ENCODE measurements at places on chromosomes 6 and 20.

- H3K4me3 ChIP-seq: peak overlapping the region; percentile 72
- H3K4me1 ChIP-seq: peaks cover 12% of the 10 kb centered on the region
- no peak for DNase-seq
- H3K27ac ChIP-seq: peak overlapping the region; percentile 91
- H3K36me3 ChIP-seq: no peaks in the 10 kb centered on the region
Measured at GRCh38 chr6:131182991-131183425, 47.7 kb downstream of the AKAP7 start.

GRCh38 chr6:144549837-144550747 is 265.0 kb downstream of the UTRN start:
- H3K4me1 ChIP-seq: peaks cover 5% of the 10 kb centered on the region
- DNase-seq: no peak
- H3K27ac ChIP-seq: peak overlapping the region; percentile 4

DNA sequence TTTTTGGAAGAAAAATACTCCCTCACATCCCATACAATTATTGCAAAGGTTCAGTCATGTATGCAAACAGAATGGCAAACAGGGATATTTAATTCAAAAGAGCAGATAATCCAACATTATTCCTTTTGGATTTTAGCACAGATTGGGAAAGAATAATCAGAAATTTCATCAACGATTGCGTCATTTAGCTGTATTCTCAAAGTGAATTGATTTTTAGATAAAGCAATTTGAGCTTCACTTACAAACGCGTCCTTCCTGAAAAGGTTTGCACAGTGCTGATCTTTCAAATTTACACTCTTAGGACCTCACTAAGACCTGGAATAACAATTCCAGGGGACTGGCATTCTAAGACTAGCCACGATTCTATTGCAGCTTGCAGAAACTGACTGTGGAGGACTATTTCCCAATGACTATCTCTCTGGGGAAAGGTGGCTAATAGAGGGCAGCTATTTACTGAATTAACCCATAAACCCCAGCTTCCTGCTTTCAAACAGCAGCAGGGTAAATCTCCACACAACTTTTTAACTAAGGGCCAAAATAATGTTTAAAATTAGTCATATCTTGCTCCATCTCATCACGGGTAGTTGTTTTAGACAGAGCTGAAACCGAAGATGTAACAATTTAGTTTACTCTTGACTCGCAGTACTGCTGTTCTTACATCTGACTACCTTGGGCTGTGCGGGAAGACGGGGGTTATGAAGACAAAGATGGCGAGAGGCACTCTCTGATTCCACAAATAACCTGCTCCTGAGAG is 131.2 kb upstream of the FAM184A start:
- no peak overlapping the region for H3K4me3 ChIP-seq
- H3K36me3 ChIP-seq: peaks cover 6% of the 10 kb centered on the region

DNA sequence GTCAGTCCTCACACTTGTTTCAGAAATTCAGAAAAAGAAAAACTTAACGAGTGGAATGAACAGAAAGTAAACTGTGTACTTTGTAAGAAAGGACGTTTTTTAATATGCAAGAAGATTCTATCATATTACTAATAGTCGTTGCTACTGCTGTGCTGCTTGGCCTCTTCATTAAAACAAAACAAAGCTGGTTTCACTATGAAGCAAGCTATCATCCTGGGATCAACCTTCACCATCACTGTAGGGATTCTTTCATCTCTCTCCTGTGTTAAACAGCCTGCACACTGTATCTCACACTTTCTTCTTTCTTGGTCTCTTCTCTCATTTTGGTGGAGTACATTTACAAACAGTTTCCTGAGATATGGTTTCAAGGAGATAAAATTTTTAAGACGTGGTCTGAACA is 284.2 kb downstream of the BTBD9 start:
- H3K27me3 ChIP-seq: no peaks in the 10 kb centered on the region
- H3K36me3 ChIP-seq: no peaks in the 10 kb centered on the region
- H3K27ac ChIP-seq: no peak overlapping the region
- H3K4me1 ChIP-seq: peaks cover 21% of the 10 kb centered on the region
- H3K4me3 ChIP-seq: no peak overlapping the region
- DNase-seq: no peak

DNA sequence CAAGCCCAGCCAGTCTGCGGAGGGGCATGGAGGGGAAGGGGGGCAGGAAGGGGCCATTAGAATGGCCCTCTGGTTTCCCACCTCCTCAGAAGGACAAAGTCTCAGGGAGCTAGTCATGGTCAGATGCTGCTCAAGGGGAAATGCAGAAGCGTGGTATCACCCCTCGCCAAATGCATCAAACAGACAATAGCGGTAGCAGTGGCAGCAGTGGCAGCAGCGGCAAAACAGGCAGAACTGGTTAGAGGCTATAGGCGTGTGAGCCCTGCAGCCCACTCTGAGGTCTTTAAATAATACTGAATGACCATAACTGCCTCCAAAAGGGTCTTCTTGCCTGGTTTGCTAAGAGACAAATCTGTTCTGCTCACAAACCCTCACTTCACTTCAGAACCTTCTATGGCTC is 186.7 kb downstream of the TFAP2C start:
- no peak for DNase-seq
- no peaks in the 10 kb centered on the region for H3K4me1 ChIP-seq
- H3K4me3 ChIP-seq: no peak overlapping the region
- H3K36me3 ChIP-seq: no peaks in the 10 kb centered on the region

DNA sequence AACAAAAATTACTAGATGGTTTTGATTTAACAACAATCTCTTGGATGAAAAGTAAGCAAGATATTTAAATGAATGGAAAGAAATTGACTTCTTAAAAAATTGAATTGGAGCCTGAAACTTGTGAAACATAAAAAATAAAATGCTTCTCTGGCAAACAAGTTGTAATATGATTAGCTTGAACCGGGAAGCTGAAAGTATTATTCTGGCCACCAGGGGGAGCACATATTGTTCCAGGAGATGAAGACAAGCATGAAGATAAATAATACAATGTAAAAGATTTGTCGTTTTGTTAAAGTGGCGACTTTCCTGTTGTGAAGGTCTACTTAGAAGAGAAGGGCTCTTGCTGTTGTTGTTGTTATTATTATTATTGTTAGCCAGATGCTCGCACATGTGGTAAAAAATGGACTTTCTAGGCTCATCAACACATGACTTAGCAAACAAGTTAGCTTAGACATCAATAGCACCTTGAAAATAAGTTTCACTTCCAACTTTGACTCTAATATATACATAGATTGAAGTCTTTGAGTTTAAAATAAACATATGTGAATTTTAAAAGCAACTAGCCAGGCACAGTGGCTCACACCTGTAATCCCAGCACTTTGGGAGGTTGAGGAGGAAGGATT is 14.2 kb downstream of the PAX1 start:
- H3K27ac ChIP-seq: no peak overlapping the region
- peak; percentile 5 for DNase-seq
- no peaks in the 10 kb centered on the region for H3K36me3 ChIP-seq

DNA sequence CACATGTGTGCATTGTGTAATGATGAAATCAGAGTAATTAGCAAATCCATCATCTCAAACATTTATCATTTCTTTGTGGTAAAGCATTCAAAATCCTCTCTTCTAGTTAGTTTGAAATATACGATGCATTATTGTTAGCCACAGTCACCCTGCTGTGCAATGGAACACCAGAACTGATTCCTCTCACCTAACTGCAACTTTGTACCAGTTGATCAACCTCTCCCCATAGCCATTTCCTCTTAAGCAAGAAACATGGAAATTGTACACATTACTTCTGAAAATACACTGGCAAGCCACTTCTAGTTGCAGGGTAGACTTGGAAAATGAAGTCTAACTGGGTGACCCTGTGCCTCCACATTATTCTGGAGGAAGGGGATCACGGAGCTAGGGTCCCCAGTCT is 58.1 kb upstream of the ESR1 start:
- H3K4me1 ChIP-seq: no peaks in the 10 kb centered on the region
- no peak overlapping the region for H3K4me3 ChIP-seq
- H3K36me3 ChIP-seq: no peaks in the 10 kb centered on the region
- no peak for DNase-seq

DNA sequence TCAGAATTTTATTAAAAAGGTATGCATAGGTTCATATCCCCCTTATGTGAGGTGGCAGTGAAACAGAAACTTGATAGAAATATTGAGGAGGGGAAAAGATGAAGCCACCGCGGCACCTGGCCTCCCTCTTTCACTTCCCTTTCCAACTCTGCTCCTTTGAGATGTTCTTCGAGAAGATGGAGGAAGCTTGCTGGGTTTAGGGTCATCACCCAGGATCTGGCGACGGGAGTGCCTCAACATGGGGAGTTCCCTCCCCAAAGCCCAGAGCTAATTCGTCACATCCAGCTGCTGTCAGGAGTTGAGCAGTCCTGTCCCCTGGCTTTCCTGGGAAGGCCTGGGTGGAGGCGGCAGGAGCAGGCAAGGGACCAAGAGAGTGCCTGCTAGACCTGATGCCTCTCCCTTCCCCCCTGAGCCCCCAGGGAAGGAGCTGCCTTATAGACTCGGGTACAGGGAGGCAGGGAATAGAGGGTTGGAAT is 29.1 kb downstream of the RREB1 start:
- peak overlapping the region; percentile 76 for H3K4me3 ChIP-seq
- DNase-seq: no peak

- H3K4me3 ChIP-seq: no peak overlapping the region
- no peak for DNase-seq
- H3K4me1 ChIP-seq: no peaks in the 10 kb centered on the region
- no peak overlapping the region for H3K27ac ChIP-seq
- no peaks in the 10 kb centered on the region for H3K36me3 ChIP-seq
Measured at GRCh38 chr20:61630391-61630650, 378.3 kb downstream of the CDH4 start.

DNA sequence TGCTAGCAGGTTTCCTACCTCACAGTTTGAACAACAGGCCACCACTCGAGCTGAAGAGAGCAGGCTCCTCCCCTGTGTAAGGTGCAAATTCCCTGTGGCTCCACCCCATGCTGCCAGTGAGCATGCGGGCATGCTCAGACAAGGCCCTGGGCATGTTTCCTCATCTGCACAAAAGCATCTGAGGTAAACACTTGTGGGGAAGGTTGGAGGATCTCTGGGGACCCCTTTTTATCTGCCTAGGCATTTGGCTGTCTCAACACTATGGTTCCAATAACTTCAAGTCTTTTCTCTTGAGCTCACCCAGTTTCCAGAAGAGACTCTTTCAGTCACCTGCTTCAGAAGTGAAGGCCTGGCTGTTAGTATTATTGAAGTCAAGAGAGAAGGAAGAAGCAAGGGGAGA is 9.4 kb downstream of the C6orf58 start:
- H3K27ac ChIP-seq: no peak overlapping the region
- no peaks in the 10 kb centered on the region for H3K4me1 ChIP-seq

- H3K27me3 ChIP-seq: no peaks in the 10 kb centered on the region
- peaks cover 32% of the 10 kb centered on the region for H3K36me3 ChIP-seq
- no peak overlapping the region for H3K4me3 ChIP-seq
- DNase-seq: no peak
- H3K4me1 ChIP-seq: no peaks in the 10 kb centered on the region
- peak overlapping the region; percentile 33 for H3K27ac ChIP-seq
Measured at GRCh38 chr20:34639755-34640222, 37.1 kb downstream of the PIGU start.

GRCh38 chr6:1100269-1100668 is 211.6 kb upstream of the FOXQ1 start:
- no peak overlapping the region for H3K27ac ChIP-seq
- H3K4me1 ChIP-seq: no peaks in the 10 kb centered on the region
- no peaks in the 10 kb centered on the region for H3K36me3 ChIP-seq
- peaks cover 66% of the 10 kb centered on the region for H3K27me3 ChIP-seq
- no peak overlapping the region for H3K4me3 ChIP-seq

DNA sequence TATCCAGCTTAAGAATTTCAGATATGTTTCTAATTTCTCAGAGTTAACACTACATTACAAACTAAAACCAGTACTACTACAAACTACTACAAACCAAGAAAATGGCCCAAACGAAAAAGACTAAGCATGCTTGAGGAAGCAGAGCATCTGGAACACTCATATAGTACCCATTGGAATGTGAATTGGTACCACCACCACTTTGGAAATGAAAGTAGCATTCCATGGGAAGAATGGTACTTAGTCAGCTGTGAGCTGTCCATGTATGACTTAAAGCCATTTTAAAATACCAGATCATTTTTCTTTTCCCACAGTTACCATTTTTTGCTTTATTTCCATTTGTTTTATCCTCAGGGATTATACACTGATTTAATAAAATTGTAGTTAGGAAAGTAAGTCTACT is 30.5 kb downstream of the FBXO9 start:
- H3K4me3 ChIP-seq: no peak overlapping the region
- no peaks in the 10 kb centered on the region for H3K4me1 ChIP-seq
- H3K36me3 ChIP-seq: peaks cover 80% of the 10 kb centered on the region
- peak overlapping the region; percentile 31 for H3K27ac ChIP-seq

- peaks cover 11% of the 10 kb centered on the region for H3K27me3 ChIP-seq
- DNase-seq: no peak
Measured at GRCh38 chr6:131129689-131130553, 5.3 kb upstream of the AKAP7 start.

DNA sequence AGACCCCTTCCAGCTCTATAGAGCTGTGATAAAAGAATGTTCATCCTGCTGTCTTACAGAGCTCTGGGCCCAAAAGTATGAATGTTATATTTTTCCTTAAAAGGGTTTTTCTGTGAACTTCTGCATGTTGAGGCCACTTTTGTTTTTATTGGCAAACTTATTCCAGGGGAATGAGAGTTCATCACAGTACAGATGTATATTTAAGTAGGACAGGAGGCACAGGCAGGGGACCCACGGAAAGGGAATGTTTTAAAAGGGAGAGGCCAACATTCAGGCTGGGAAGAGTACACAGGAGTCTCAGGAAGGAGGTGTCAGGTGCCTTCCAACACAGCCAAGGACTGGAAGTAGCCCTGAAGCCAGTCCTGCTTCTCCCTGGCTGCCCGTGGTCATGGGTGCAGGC is 148.4 kb downstream of the EYA2 start:
- H3K4me3 ChIP-seq: no peak overlapping the region
- no peak overlapping the region for H3K27ac ChIP-seq
- no peak for DNase-seq
- no peaks in the 10 kb centered on the region for H3K4me1 ChIP-seq
- peaks cover 3% of the 10 kb centered on the region for H3K36me3 ChIP-seq

DNA sequence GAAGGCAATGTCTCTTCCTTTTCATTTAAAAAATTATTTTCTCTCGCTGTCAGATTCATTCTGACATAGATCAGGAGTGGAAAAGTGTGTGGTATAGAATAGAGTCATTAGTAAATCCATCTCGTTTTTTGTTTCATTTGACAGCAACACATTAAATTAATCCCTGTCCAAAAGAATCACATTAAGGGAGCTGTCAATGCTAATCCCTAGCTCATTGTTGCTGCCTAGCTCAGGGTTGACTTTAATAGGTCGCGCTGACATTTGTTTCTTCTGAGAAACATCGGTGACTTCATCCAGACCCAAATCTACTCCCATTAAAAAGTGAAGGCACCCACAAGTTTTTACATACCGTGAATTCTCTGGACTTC is 25.4 kb upstream of the MAP3K7 start:
- peak overlapping the region; percentile 51 for H3K4me3 ChIP-seq
- no peak for DNase-seq
- no peaks in the 10 kb centered on the region for H3K36me3 ChIP-seq
- no peak overlapping the region for H3K27ac ChIP-seq
- H3K27me3 ChIP-seq: peaks cover 72% of the 10 kb centered on the region

- H3K36me3 ChIP-seq: no peaks in the 10 kb centered on the region
- no peak for DNase-seq
- H3K27me3 ChIP-seq: peaks cover 68% of the 10 kb centered on the region
- H3K4me1 ChIP-seq: no peaks in the 10 kb centered on the region
Measured at GRCh38 chr20:7959484-7959883, 19.2 kb upstream of the HAO1 start.

Measured in effector memory CD8-positive, alpha-beta T cell (primary cell).